ENCODE measurements at places on chromosomes 16 and 17.

- DNase-seq, result peak; percentile 59
Observed at GRCh38 chr16:85752511-85753420, 1.9 kb upstream of the C16orf74 start.

- DNase-seq, result no peak
Observed at GRCh38 chr17:13321951-13322701, 279.6 kb downstream of the HS3ST3A1 start.

DNA sequence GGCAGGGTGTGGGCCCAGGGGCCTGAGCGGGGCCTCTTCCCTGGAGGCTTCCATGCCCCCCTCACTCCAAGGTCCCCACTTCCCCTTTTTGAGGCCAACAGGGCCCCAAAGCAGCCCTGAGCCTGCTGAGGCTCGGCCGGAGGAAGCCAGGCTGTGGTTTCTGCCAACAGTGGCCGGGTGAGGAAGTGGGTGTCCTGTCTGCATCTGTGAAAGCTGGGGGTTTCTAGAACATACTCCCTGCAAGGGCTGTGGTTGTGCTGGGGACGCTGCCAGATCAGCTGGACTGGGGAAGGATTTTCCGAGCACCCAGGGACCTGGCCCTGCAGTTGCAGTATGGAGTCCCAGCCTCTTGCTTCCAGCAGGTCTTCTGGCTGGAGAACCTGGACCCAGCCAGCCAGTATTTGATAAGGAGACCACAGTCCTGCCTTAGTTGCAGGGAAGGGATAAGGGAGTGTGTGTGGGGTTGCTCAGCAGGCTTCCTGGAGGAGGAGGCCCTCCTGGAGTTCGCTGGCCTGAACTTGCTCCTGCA is 15.7 kb downstream of the ADCY7 start:
- DNase-seq, result no peak

- no peak for DNase-seq
Observed at GRCh38 chr17:41987642-41988041, 21.0 kb downstream of the CNP start.

- DNase-seq, result no peak
Observed at GRCh38 chr17:19752216-19753050, 4.3 kb upstream of the ALDH3A1 start.

Measured in WTC11 (cell line).